ENCODE measurements at places on chromosomes 4 and X.

- peaks cover 11% of the 10 kb centered on the region for H3K36me3 ChIP-seq
- H3K4me1 ChIP-seq = peaks cover 49% of the 10 kb centered on the region
- peak overlapping the region; percentile 44 for H3K4me3 ChIP-seq
- H3K27ac ChIP-seq = peak overlapping the region; percentile 4
- no peaks in the 10 kb centered on the region for H3K27me3 ChIP-seq
These were observed 19.5 kb downstream of the RELL1 start for GRCh38 chr4:37666625-37667071.

GRCh38 chr4:134624365-134624764 lies 422.8 kb upstream of the PABPC4L start:
- no peaks in the 10 kb centered on the region for H3K36me3 ChIP-seq
- H3K27ac ChIP-seq = no peak overlapping the region
- H3K27me3 ChIP-seq = no peaks in the 10 kb centered on the region
- no peaks in the 10 kb centered on the region for H3K4me1 ChIP-seq

DNA sequence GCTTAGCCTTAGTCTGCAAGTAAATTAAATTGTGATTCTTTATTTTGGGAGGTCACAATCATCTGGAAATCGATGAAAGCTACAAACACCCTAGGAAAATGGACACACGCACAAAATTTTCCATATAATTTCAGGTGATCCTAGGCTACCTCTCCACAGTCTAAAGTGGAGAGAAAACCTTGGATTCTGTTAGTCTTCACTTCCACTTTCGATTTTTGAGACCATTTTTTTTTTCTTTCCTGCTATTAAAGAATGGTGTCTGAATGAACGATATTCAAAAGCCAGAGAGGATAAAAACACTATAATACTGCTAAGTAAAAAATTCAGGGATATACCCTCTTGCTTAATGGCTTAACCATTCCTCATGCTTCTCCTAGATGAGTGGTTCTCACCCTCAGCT lies 1.7 kb downstream of the FBXL5 start:
- H3K4me3 ChIP-seq = peak overlapping the region; percentile 98
- peaks cover 13% of the 10 kb centered on the region for H3K36me3 ChIP-seq
- H3K27me3 ChIP-seq = no peaks in the 10 kb centered on the region
- peaks cover 56% of the 10 kb centered on the region for H3K4me1 ChIP-seq
- DNase-seq = no peak

DNA sequence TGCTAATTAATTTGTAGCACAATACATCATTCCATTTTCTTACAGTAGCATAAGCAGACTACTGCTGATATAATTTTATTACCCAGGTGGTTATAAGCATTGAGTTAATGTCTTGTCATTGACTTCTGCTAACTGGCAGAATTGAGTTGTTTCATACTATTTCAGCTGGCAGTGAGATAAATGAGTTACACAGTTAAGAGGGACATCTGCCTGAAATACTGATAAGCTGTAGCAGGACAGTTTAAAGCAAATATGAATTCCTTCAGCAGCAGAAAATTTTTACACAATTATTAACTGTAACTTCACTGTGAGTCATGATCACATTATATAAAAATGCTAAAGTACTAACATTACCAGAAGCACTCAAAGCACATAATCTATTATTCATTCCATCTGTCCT lies 326.8 kb downstream of the INPP4B start:
- no peaks in the 10 kb centered on the region for H3K36me3 ChIP-seq
- no peak for DNase-seq
- no peaks in the 10 kb centered on the region for H3K4me1 ChIP-seq
- H3K27ac ChIP-seq = no peak overlapping the region
- H3K27me3 ChIP-seq = no peaks in the 10 kb centered on the region

DNA sequence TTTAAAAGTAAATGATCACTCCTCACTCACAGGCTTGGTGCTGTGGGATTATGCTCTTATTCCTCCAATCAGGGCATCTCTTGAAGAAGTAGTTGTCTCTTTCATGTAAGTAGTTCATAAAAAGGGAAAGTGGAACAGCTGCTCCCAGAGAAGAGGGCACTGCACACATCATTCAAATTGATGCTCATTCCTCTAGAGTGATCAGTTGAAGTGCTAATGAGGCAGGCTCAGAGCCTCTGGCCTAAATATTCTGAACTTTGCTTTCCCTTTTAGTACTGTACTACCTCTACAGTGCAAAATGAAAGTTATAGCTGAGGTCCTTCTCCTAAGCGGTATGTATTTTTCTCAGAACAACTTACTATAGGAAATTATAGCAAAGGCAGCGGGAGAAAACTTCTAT lies 1453.1 kb downstream of the ARAP2 start:
- H3K4me1 ChIP-seq = no peaks in the 10 kb centered on the region
- H3K4me3 ChIP-seq = no peak overlapping the region
- DNase-seq = no peak
- no peak overlapping the region for H3K27ac ChIP-seq

DNA sequence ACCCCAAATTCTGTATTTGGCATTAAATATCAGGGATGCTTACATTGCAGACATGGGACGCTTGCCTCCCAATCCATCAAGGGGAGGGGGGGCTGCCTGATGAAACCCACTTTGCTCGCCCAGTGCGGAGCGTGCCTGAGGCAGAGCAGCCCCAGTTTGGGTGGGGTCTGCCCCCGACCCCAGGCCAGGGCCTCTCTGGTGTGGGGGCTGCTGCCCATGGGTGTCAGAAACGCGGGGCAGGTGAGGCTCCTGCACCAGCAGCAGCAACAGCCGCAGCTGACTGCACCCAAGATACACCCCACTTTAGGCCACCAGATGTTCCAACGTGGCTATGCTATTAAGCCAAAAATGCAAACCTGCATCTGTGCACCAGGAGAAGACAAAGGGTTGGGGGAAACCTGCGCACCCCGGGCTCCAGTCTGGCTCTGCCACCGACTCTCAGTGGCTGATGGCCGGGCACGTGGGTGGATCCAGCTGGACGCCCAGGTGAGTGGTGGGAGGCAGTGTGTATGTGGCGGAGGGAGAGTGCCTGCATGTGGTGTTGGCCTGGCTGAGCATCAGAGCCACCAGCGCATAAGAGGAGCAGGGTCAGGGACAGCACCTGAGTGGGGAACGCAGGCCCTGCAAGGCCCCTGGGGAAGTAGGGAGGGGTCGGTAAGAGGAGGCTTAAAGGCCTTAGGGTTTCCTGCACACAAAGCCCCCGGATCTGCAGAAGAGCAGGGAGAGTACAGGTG lies 86.2 kb downstream of the ABLIM2 start:
- H3K36me3 ChIP-seq = no peaks in the 10 kb centered on the region
- H3K27ac ChIP-seq = no peak overlapping the region
- no peaks in the 10 kb centered on the region for H3K4me1 ChIP-seq

DNA sequence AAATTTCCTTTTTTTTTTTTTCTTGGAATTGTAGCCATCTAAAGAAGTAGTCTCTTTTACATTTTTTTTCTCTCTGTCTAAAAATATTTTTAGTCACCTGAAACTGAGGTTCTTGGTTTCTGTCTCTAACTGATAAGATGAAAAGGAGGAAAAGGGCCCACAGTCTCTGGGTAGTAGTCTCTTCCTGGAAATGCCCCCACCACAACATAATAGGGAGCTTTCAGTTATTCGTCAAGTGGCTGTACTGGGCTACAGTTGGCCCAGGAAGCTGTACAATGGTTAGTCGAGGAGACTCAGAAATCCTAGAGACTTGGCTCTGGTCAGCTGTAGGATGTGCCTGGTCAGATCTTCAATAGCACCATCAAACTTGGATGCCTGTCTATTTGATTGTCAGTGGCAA lies 163.4 kb downstream of the ACTRT1 start:
- no peak overlapping the region for H3K27ac ChIP-seq
- no peaks in the 10 kb centered on the region for H3K4me1 ChIP-seq
- H3K27me3 ChIP-seq = no peaks in the 10 kb centered on the region
- no peaks in the 10 kb centered on the region for H3K36me3 ChIP-seq
- DNase-seq = no peak
- no peak overlapping the region for H3K4me3 ChIP-seq

GRCh38 chr4:53196882-53197771 lies 168.7 kb downstream of the SCFD2 start:
- no peaks in the 10 kb centered on the region for H3K4me1 ChIP-seq
- no peak overlapping the region for H3K4me3 ChIP-seq
- no peak for DNase-seq
- no peaks in the 10 kb centered on the region for H3K27me3 ChIP-seq

- H3K4me1 ChIP-seq = peaks cover 17% of the 10 kb centered on the region
- peaks cover 12% of the 10 kb centered on the region for H3K27me3 ChIP-seq
- H3K27ac ChIP-seq = no peak overlapping the region
- H3K36me3 ChIP-seq = peaks cover 2% of the 10 kb centered on the region
These were observed 47.8 kb upstream of the SETD7 start for GRCh38 chr4:139603576-139604410.

- no peak for DNase-seq
- no peaks in the 10 kb centered on the region for H3K4me1 ChIP-seq
- H3K27ac ChIP-seq = no peak overlapping the region
- H3K4me3 ChIP-seq = no peak overlapping the region
- H3K36me3 ChIP-seq = no peaks in the 10 kb centered on the region
- no peaks in the 10 kb centered on the region for H3K27me3 ChIP-seq
These were observed 140.9 kb downstream of the SHOX start for GRCh38 chrX:771536-771935.

GRCh38 chrX:77788050-77788449 lies 2.0 kb upstream of the ATRX start:
- H3K36me3 ChIP-seq = peaks cover 11% of the 10 kb centered on the region
- peaks cover 24% of the 10 kb centered on the region for H3K4me1 ChIP-seq
- H3K27ac ChIP-seq = peak overlapping the region; percentile 84
- peak; percentile 10 for DNase-seq

GRCh38 chr4:134539729-134540231 lies 338.2 kb upstream of the PABPC4L start:
- no peak overlapping the region for H3K4me3 ChIP-seq
- H3K36me3 ChIP-seq = no peaks in the 10 kb centered on the region
- no peak overlapping the region for H3K27ac ChIP-seq
- no peaks in the 10 kb centered on the region for H3K27me3 ChIP-seq

GRCh38 chr4:153643406-153644383 lies 40.4 kb upstream of the TLR2 start:
- no peak for DNase-seq
- H3K4me1 ChIP-seq = peaks cover 18% of the 10 kb centered on the region

DNA sequence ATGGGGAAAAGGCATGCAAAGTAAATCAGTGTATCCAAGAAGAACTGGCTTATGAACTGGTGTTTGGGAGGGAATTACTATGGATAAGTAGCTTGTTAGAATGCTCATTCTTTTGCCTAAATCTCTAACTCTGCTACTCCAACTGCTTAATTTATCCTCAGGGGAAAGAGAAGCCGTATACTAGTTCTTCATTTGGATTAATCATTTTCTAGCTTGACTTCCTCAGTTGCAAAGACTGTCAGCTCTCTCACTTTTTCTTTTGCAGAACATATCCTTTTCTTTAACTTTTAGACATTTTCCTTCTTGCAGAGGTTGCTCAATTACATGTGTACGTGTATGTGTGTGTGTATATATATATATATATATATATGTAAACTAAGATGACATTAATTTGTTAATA lies 21.9 kb downstream of the GPRIN3 start:
- H3K27ac ChIP-seq = peak overlapping the region; percentile 60
- no peak for DNase-seq
- H3K36me3 ChIP-seq = peaks cover 52% of the 10 kb centered on the region
- peak overlapping the region; percentile 50 for H3K4me3 ChIP-seq
- no peaks in the 10 kb centered on the region for H3K27me3 ChIP-seq
- peaks cover 69% of the 10 kb centered on the region for H3K4me1 ChIP-seq

DNA sequence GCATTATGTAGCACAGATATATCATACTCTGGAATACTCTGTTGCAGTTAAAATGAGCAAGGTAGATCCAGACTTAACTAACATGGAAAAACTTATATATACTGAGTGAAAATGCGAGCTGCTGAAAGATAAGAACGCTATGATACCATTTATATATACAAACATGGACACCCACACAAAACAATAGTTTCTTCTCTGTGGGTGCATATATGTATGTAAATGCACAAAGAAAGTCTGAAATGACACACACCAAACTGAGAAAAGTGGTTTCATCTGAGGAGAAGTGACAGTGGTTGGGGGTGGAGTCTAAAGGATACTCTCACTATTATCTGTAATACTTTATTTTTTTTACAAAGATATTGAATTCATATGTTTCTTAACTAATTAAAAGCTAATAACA lies 12.2 kb upstream of the FGF2 start:
- DNase-seq = peak; percentile 39
- H3K27me3 ChIP-seq = peaks cover 15% of the 10 kb centered on the region
- peaks cover 6% of the 10 kb centered on the region for H3K4me1 ChIP-seq

- peak overlapping the region; percentile 16 for H3K27ac ChIP-seq
- no peaks in the 10 kb centered on the region for H3K27me3 ChIP-seq
- no peak for DNase-seq
- H3K4me3 ChIP-seq = peak overlapping the region; percentile 52
- peaks cover 12% of the 10 kb centered on the region for H3K36me3 ChIP-seq
- H3K4me1 ChIP-seq = peaks cover 39% of the 10 kb centered on the region
These were observed 153.2 kb downstream of the KLF8 start for GRCh38 chrX:56385336-56385735.

DNA sequence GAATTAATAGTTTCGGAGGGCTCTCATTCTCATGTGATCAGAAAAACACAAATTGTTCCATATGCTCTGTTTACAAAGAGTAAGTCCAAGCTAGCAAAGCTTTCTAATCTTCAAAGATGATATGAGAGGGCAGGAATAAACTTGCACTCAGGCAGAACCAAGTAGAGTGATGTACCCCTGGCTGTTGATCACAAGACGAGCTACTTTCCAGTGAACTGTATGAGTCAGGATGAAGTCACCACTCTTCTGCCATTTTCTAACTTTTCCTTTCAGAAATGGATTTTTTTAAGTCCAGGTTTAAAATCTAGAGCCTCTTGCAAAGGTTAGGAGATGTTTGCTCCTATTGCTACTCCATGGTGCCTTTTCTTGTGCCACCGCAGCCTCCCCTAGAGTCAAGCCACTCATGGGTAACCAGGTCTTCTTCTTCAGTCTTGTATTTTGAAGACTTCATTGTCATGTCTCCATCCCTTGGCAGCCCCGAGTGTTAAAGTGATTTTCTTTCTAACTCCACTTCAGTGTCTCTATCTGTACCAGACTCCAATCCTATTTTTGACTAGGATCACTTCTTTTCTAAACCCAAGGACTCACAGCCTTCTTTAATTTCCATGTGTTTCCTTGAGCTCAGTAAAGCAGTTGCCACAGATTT lies 171.9 kb upstream of the GALNT7 start:
- no peaks in the 10 kb centered on the region for H3K4me1 ChIP-seq
- H3K27me3 ChIP-seq = no peaks in the 10 kb centered on the region
- no peaks in the 10 kb centered on the region for H3K36me3 ChIP-seq
- no peak for DNase-seq

GRCh38 chr4:127622621-127622920 lies 10.2 kb upstream of the INTU start:
- no peaks in the 10 kb centered on the region for H3K36me3 ChIP-seq
- peaks cover 52% of the 10 kb centered on the region for H3K27me3 ChIP-seq
- no peak overlapping the region for H3K4me3 ChIP-seq
- H3K4me1 ChIP-seq = peaks cover 6% of the 10 kb centered on the region
- DNase-seq = no peak

DNA sequence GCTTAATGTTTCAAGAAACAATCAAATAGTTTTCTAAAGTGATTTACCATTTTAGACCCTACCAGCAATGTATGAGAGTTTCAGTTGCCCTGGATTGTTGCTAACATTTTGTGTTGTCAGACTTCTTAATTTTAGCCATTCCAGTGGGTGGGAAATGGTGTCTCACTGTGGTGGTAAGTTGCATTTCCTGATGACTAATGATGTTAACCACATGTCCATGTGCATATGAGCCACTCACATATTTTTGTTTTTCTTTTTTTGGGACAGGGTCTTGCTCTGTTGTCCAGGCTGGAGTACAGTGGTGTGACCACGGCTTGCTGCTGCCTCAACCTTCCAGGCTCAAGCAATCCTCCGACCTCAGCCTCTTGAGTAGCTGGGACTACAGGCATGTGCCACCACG lies 48.3 kb downstream of the MED28 start:
- DNase-seq = no peak
- no peaks in the 10 kb centered on the region for H3K36me3 ChIP-seq
- no peaks in the 10 kb centered on the region for H3K27me3 ChIP-seq
- H3K27ac ChIP-seq = no peak overlapping the region
- no peak overlapping the region for H3K4me3 ChIP-seq

Data from T-helper 2 cell treated with Interferon-gamma antibody and Interleukin-4, amounts not matched to agents 5 μg/mL and 100 μg/mL, for 36 hours (primary cell).